Stimulated activated CD8-positive, alpha-beta memory T cell treated with anti-CD3 and anti-CD28 coated beads, Interleukin-15, amount 100 ng/mL, for 1 hour (primary cell): ENCODE measurements at places on chromosomes 3 and 15.

DNA sequence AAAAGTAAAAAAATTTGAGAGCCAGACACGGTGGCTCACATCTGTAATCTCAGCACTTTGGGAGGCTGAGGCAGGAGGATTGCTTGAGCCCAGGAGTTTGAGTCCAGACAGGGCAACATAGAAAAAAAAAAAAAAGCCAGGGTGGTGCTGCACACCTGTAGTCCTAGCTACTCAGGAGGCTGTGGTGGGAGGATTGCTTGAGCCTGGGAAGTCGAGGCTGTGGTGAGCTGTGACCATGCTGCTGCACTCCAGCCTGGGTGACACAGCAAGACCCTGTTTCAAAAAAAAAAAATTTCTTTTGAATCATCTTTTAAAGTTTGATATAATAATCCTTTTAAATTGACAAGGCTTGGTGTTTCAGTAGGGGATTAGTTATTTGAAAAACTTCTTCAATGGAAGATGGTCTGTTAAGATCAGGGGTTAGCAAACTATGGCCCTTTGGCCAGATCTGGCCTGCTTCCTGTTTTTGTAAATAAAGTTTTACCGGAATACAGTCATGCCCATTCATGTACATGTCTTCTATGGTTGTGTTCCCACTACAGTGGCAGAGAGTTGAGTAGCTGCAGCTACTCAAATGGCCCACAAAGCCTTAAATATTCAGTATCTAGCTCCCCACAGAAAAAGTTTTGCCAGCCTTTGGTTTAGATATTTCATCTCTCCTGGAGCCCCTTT lies 28.9 kb downstream of the CDAN1 start:
- no peak for DNase-seq

DNA sequence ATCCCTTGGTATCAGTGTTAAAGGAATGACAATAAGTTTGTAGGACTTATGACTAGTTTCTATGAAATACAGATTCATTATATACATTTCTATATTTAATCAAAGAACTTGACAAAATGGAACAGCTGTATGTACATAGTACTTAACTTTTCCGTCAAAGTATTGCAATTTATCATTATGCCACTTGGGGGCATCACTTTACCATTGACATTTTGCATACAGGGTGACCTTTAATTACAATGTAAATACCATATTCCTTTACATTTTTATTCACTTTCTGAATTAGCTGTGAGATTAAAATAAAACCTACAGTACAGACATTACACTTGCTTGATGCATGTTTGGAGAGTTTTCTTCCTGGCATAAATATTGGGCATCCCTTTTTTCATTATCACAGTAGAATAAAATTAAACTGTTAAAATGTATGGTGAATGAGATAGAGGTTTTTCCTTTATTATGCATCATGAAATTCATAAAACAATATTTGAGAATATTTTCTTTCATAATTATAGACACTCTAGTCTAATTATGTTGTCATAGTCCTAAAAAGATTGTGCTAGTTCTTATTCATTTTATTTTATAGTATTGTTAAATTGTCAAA lies 6.9 kb downstream of the NEK11 start:
- no peak for DNase-seq

DNA sequence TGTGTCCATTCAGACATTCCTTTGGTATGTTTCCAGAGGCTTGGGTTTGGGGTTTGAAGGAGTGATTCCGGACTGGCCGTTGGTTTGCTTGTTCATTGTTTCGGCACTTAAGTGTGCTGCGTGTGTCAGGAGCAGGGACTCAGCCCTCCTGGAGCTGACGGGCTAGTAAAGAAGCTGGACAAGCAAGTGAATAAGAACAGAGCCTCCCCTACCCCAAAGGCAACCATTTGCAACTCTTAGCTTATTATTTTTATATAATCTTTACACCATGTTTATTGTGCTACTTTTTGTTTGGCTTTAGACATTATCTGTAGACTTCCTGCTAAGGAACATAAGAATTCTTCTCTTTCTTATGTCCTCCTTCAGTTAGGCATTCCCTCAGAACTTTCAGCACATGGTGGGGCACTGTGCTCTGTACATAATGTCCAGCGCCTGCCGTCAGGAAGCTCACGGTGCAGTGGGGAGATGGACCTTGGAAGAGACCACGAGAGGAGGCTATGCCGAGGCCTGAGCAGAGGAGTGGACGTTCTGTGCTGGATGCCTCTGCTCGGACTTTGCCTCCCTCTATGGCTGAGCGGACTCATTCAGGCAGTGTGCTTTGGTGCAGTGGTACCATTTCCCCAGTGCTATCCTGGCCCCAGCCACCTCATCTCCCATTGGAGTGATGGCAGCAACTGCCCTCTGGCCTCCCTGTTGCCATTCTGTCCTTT lies 65.4 kb downstream of the EEFSEC start:
- no peak for DNase-seq

GRCh38 chr3:164577667-164578210 lies 500.6 kb downstream of the SI start:
- DNase-seq: no peak

DNA sequence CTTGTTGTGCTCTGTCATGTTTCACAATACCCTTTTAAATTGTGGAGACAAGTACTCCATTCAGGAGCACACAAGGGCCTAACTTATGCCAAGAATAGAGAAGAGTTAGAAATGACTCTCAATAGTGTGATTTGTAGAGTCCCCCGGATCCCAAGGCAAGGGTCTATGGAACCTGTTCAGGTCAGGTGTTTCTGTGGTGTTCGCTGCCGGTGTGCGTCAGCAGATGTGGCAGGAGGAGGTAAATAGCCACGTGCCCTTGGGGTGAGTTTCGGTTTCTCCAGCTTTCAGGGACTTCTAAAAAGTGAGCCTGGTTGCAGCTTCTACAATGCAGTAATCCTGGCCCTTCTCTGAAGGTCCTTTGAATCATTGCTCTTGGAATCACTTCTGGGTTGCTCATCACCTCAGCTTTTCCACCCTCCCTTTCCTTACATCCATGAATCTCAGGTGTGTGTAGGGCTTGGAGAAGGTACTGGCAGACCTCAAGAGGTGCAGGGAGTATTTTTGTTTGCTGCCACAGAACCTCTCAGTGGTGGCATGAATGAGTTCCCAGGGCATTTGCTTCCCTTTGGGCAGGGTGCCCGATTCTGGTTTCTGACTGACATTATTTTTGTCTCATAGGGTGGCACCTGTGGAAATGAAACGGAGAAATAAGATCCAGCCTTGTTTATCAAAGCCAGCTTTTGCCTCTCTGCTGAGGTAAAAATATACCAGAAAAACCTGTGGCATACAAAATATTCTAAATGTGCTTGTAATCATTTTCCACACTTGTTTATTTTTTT lies 7.3 kb downstream of the ST3GAL6 start:
- no peak for DNase-seq
